Caudate nucleus (tissue), 63 donors: ENCODE measurements at places on chromosomes 5 and 9.

GRCh38 chr9:120319452-120319851 is 260.5 kb downstream of the CDK5RAP2 start:
- DNase-seq, result no peak

- no peak for DNase-seq
Observed at GRCh38 chr5:76069061-76069735, 14.0 kb upstream of the SV2C start.

DNA sequence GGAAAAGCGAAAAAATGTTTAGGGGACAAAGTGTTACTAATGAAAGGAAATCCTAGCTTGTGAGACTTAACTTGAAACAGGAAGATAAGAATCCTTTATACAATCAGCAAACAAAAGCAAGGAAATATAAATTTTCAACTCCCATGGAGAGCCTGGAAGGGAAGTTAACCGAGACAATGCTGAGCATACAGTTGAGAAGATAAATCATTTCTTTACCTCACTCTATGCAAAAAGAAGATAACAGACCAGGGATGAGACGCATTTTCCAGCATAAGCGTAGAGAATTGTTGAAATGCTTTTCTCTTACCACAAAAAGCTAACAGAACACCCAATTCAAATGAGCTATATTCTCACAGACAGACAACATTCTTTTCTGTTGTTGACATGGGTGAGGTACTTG is 309.6 kb downstream of the CWC27 start:
- DNase-seq, result no peak

DNA sequence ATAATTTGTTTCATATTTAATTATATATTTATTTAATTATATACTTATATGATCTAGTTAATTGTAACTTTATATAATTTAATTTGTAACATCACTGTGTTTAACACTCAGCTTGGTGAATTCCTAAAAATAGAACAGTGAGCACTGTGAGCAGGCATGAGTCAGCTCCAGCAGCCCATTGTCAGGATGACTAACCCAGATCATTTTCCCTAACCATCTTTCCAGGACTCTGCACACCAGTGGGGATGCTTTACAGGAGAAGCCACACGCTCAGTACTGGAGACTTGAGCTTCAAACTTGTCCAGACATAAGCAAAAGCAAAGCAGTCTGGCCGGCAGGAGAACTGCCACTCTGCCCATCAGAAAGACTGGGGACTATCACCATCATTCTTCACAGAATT is 446.2 kb upstream of the TRPC7 start:
- no peak for DNase-seq
